ENCODE measurements at places on chromosomes 16 and 17.

- DNase-seq, result no peak
Measured at GRCh38 chr17:7207120-7208001, 12.3 kb downstream of the DLG4 start.

- DNase-seq, result peak; percentile 49
Measured at GRCh38 chr16:84175350-84176081, 11.3 kb downstream of the TAF1C start.

DNA sequence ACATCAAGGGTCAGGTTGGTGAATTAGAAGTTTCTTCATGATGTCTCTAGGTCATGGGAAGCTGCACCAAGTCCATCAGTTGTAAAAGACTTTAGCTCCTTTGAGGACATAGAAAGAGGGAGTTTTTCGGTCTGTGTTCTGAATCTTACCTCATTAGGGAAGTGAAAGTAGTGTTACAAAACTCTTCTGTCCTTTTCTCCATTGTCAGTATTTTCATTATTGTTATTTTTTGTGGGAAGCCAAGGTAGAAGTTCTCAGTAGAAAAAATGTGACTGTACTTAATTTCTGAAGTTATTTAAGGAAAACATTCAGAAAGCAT lies 24.2 kb downstream of the MAP3K3 start:
- no peak for DNase-seq

- DNase-seq, result peak; percentile 15
Measured at GRCh38 chr17:57422574-57423164, 166.3 kb downstream of the MSI2 start.

DNA sequence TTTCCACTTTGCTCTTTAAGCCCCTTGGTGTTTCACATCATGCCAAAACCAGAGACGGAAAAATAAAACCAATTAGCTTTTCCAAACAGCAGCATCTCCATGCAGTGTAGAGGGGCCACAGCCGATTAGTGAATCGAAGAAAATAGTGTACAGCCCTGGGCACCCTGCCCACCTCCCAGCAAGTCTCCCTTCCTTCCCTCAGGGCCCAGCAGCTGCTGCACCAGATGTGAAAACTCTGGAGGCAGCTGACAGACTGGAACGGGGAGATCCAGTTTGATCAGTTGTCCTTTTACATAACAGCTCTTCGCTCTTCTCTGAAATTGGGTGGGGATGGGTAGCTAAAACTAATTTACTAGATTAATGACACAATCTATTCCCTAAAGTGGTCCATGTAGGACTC lies 19.3 kb downstream of the TMEM11 start:
- DNase-seq, result no peak

GRCh38 chr17:41049110-41049509 lies 2.0 kb upstream of the KRTAP2-1 start:
- DNase-seq, result no peak

- DNase-seq, result no peak
Measured at GRCh38 chr17:82884341-82884969, 44.6 kb upstream of the ZNF750 start.

DNA sequence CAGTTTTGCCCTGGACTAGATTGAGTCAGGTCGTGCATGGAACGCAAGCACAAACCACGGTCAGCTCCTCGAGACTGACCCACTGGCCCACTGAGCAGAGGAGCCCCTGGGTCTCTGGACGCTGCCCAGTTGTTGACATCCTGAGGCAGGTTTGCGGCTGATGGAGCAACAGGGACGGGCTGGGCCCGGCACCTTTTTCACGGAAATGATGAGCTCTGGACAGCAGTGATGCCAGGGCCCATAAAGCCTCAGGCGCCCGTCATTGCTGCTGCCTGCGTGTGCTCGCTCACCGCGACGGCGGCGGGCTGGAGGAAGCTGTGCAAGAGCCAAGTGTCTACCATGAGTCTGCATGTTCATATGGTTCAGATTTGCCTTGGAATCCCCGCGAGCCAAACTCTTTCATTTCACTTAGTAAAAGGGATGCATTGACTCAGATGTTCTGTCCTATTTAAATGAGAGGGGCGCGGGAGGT lies 30.8 kb upstream of the CRISPLD2 start:
- no peak for DNase-seq

GRCh38 chr17:16354585-16354984 lies 1.3 kb upstream of the CENPV start:
- no peak for DNase-seq

- DNase-seq, result no peak
Measured at GRCh38 chr17:28547096-28547622, 5.3 kb downstream of the UNC119 start.

GRCh38 chr17:78147315-78147998 lies 1.3 kb downstream of the C17orf99 start:
- DNase-seq, result no peak

- no peak for DNase-seq
Measured at GRCh38 chr16:72952811-72953271, 95.1 kb downstream of the ZFHX3 start.

GRCh38 chr17:17681744-17682292 lies 560 bp downstream of the RAI1 start:
- no peak for DNase-seq

GRCh38 chr16:4117250-4117578 lies 972 bp upstream of the ADCY9 start:
- no peak for DNase-seq

GRCh38 chr17:81165246-81166032 lies at the start of gene PVALEF:
Gene PVALEF, plus strand, starts transcription at chr17:81165507. Its CDS starts 15,720 bp downstream, at chr17:81181227.
- no peak for DNase-seq

DNA sequence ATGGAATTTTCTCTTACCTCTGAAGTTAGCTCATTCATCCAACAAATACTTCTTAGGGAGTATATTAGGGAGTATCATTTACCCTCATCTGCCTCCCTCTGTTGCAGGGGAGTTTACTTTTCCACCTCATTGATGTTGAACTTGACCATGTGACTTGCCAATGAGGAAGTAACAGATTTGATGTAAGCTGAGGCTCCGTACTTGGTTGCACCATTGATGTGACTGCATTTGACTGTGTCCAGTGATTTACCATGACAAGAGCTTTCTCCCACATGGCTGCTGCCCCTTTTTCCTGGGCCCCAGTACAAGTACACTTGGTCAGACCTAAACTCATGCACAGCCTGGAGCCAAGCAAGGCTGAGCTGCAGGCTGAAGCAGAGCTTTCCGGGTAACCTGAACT lies 81.6 kb upstream of the HS3ST2 start:
- DNase-seq, result no peak

DNA sequence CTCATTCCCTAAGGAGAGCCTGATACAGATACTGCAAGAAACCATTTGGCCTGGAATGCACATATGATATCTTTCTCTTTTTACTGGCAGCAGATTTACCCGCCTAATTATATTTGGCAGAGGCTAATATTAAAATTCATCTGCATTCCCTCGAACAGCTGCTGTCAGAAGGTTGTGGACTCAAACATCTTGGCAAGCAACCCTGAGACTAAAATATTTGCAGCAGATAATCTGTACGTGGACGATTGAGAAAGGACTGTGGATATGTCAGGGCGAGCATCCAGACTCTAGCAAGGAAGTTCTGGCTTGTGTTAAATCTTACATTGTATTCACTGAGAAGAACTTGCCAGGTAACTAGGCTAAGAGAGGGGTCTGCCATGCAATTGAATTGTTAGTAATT lies 65.2 kb downstream of the SNX20 start:
- no peak for DNase-seq

DNA sequence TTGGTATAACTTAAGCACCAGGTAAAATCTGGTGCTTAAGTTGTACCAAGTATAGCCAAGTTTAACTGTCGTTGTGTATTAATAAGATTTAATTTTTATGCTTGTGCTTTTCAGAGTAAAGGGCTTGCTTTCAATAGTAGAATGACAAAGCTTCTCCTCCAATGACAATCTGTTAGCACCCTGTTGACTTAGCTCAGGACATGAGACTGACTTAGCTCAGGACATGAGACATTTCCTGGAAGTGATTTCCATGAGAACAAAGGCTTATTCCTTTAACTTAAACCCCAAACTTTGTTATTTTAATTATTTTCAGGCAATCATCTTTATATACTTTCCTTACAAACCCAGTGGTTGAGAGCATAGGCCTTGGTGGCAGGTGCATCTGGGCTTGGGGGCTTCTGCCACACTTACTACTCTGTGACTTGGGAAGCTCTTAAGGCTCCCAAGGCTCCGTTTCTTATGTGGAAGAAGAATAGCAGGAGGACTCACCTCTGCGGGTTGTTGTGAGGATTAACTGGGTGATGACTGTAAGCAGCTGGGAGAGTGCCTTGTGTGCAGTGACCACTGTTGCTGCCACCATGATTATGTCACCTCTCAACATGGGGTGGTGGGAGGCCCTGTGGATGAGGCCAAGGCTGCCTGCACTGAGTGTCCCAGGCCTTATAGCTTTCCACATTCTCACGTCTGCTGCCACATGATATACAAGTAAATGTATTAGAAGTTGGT lies 59.4 kb upstream of the CMIP start:
- DNase-seq, result no peak

GRCh38 chr17:34221411-34221810 lies 33.7 kb upstream of the CCL2 start:
- DNase-seq, result no peak

DNA sequence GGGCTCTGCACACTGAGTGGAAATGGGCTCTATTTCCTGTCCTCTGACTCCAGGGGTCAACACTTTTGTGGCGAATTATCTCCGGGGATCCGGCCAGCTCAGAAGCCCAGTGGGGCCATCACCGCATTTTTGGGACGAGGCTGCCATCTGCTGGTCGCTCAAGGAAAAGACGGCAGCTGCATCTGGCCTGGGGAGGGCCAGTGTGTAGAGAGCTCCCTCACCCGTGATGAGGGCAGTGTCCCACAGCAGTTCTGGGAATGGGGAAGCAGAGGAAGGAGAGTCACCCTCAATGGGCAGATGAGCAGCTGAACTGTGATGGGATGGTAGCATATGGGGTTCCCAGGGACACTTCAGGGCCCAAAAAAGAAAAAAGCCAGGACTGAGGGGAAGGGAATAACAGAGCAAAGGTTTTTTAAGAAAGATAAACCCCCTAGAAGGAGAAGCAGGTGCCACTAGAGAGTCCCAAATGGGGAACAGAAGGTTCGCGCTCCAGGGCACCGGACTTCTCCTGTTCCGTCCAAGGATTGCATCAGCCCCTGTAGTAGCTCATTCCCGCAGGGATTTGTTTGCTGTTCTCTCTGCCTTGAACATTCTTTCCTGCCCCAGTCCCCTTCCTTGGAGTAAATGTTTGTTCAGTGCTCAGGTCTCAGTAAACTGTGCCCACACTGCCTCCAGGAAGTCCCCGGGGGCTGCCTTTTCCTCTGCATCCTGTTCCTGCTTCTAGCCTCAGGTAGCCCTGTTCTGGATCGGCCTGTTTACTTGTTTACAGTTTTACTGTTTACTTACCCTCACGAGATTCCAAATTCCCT lies 9.3 kb upstream of the ABCC12 start:
- DNase-seq, result peak; percentile 48

GRCh38 chr16:25151996-25152395 lies 40.5 kb downstream of the LCMT1 start:
- no peak for DNase-seq
